ENCODE measurements at places on chromosomes 1 and 21.

- DNase-seq: no peak
Observed at GRCh38 chr1:233294913-233295236, 650 bp downstream of the PCNX2 start.

GRCh38 chr1:7107109-7107830, 322.0 kb downstream of the CAMTA1 start:
- DNase-seq: no peak

- DNase-seq: no peak
Observed at GRCh38 chr1:21666576-21667320, 2.4 kb downstream of the RAP1GAP start.

DNA sequence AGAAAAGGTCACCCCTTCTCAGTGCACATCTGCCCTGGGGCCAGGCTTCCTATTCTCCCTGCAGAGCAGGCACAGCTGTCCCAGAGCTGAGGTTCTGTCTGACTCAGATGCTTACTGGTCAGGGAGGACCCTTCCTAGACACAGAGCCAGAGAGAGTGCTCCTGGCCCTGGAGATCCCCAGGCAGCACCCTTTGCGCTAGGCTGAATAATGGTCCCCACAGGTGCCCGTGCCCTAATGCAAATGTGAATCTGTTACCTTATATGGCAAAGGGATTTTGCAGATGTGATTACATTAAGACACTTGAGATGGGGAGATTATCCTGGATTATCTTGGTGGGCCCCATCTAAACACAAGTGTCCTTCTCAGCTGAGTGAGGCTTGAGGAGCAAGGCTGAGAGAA, 2.6 kb upstream of the TNNI1 start:
- no peak for DNase-seq

DNA sequence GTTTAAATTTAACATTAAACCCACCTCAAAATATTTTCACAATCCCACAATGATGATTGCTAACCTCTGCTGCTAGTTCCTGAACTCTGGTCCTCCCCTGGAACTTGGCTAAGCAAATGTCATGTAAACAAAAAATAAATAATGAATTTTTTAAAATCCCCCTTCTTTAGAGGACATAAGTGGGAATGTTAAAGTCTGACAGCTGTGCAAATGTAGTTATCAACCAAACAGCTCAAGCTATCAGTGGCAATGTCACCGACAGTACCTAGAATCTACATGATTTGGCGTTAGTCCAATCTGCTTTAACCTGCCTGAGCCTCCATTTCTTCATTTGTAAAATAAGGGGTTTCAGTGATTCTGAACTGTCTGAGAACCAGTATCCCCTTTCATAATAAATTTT, 67.7 kb downstream of the GDAP2 start:
- DNase-seq: peak; percentile 32

GRCh38 chr1:58724483-58724882, 24.6 kb upstream of the MYSM1 start:
- no peak for DNase-seq

- DNase-seq: peak; percentile 38
Observed at GRCh38 chr1:75097654-75098053, 36.5 kb upstream of the LHX8 start.

DNA sequence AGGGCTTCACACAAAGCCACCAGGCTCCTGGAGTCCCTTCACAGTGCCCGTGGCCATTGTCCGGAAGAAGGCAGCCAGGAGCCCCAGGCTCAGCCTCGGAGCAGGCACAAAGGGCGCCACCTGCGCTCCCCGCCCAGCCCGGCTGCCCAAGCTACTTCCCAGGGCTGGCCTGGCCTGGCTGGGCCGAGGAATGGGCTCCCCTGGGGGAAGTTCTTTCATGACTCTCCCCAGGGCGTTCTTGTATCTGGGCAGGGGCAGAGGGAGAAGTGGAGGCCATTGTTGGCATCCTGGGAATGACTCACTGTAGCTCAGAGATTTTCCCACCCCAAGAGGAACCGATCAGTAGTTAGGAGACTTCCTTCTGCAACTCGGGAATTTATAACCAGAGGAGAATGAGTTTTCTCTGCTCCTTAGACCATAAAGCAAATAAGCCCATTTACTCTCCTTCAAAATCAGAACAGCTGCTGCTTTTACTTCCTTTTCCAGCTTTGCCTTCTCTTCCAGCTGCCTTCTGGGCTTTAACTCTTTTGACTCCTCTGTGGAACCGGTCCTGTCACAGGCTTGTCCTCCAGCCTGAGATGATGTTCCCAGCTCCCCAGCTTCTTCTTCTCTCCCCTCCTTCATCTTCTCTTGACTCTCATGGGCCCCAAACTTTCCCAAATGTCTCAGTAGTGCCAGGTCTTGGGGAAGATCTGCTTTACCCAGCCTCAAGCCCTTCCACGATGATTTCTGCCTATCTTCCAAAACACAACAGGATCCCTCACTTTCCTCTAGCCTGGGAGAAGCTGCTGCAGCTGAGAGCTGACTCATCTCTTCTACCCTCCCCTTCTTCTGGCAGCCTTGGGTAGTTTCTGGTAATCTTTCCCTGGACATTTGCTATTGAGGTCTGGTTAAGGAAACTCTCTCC, 118.7 kb upstream of the CD34 start:
- no peak for DNase-seq

GRCh38 chr1:35762141-35762540, 7.6 kb downstream of the CLSPN start:
- DNase-seq: no peak

DNA sequence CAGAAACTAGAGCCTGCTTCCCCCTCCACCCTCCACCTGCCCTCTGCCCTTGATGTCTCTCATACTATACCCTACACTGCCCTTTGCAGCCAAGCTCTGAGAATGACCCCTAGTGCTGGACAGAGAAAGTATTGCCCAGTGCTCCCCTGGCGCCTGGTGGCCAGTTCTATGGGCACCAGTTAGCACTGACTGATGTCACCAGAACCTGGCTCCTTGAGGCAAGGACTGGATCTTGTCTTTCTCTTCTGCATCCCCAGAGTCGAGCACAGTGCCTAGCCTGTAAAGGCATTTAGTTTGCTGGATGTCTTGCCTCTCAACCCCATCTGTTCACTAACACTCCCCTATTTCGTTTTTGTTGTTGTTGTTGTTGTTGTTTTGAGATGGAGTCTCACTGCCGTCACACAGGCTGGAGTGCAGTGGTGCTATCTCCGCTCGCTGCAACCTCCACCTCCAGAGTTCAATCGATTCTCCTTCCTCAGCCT, 5.9 kb downstream of the PHLDA3 start:
- no peak for DNase-seq

DNA sequence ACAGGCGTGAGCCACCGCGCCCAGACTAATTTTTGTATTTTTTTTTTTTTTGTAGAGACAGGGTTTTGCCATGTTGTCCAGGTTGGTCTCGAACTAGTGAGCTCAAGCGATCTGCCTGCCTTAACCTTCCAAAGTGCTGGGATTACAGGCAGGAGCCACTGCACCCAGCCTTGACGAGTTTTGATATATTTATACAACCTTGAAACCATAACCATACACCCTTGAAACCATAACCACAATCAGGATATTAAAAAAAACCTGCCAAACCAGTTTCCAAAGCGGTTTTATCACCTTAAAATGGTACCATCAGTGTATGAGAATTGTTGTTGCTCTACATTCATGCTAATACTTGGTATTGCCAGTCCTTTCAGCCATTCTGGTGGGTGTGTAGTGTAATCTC, 3.7 kb upstream of the PHACTR4 start:
- DNase-seq: no peak

GRCh38 chr1:36888811-36889477, 145.4 kb downstream of the GRIK3 start:
- no peak for DNase-seq

GRCh38 chr21:42538479-42539275, 25.0 kb downstream of the SLC37A1 start:
- no peak for DNase-seq

DNA sequence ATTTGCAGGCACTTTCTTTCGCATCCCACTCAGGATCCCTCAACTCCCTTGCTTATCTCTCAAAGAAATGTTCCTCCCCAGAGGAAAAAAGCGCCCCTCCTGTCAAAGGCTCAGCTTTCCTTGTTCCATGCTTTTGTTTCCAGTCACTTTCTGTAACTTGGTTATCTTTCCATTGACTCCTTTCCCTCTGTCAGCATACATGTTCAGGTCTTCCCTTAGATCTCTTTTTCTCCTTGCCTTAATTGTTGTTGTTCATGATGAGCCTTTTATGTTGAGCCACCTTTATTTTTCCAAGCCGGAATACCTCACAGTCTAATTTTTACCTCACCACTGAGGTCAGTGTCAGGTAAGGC, 46.5 kb upstream of the PODN start:
- no peak for DNase-seq

GRCh38 chr1:234941321-234942011, 187.2 kb downstream of the TOMM20 start:
- no peak for DNase-seq

GRCh38 chr1:51671527-51672325, 54.8 kb downstream of the OSBPL9 start:
- no peak for DNase-seq

- DNase-seq: no peak
Observed at GRCh38 chr1:61520401-61520800, 204.5 kb downstream of the TM2D1 start.

DNA sequence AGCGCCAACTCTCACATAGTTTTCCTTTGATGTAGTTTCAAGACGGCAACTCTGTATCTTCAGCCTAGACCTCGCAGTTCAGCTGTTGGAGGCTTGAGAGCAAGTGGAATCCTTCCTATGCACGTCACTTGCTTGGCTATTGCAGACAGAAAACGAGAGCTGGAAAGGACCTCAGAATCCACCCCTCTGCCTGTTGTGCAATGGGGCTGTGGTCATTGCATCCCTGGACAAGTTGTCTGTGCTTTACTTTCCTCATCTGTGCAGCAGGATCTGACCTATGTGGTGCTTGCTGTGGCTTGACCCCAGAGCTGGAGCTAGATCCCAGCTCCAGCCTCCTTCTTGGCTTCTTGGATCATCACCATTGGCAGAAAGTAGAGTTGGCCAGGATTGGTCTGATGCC, 50.0 kb upstream of the IGSF21 start:
- DNase-seq: no peak

- no peak for DNase-seq
Observed at GRCh38 chr1:211581526-211581925, 2.6 kb upstream of the SLC30A1 start.
